ENCODE measurements at places on chromosomes 16 and 17.

GRCh38 chr17:49076573-49077384, 55.8 kb upstream of the B4GALNT2 start:
- no peak for DNase-seq

- DNase-seq = no peak
Observed at GRCh38 chr16:7547736-7548135, 215.1 kb downstream of the RBFOX1 start.

GRCh38 chr17:82309656-82310570, 7.5 kb downstream of the CD7 start:
- DNase-seq = no peak

GRCh38 chr16:47694543-47694942, 233.4 kb downstream of the PHKB start:
- DNase-seq = no peak

GRCh38 chr17:72119873-72120641, 763 bp upstream of the SOX9 start:
- DNase-seq = no peak

DNA sequence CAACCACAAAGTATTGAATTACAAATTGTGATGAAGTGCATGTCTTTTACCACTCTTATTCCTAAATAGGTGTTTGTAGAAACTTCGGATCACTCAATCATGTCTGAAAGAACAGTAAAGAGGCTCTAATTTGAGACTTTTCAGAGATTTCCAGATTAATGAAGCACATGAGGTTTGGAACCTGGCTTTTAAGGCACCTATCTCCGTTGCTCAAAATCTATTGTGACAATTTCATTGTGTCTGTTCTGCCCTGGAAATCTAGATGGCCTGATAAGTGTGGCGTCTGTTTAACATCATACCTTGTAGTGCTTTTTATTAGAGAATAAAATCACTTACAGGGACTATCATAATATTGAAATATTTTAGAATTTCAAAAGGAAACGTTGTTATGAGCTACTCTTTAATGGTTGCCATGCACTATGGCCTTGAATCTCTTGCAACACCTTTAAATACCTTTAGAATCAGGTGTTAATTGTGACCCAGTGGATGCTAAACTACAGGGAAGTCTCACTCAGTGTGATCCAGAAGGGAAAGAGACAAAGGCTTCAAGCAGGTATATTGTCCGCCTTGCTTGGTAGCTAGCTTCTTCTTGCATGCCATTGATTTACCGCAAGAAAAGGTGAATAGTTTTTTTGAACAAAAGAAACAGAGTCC, 210.3 kb downstream of the CNTNAP4 start:
- no peak for DNase-seq

DNA sequence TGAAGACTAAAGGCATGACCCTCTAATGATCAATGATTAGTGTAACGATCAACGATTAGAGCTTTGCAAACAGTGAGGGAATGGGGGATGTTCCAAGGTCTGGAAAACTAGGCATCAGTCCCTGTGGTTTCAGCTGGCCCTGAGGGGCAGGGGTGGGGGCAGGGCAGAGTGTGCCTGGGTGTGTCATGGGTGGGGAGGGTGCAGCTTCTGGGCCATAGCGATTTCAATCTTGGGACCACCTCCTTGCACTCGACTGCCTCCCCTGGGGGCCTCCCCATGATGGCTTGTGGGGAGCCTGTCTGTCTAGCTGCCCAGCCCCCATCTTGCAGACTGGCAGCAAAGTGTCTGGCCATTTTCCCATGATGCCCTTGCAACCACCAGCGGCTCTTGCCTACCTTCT, 8.4 kb downstream of the TAC4 start:
- no peak for DNase-seq

DNA sequence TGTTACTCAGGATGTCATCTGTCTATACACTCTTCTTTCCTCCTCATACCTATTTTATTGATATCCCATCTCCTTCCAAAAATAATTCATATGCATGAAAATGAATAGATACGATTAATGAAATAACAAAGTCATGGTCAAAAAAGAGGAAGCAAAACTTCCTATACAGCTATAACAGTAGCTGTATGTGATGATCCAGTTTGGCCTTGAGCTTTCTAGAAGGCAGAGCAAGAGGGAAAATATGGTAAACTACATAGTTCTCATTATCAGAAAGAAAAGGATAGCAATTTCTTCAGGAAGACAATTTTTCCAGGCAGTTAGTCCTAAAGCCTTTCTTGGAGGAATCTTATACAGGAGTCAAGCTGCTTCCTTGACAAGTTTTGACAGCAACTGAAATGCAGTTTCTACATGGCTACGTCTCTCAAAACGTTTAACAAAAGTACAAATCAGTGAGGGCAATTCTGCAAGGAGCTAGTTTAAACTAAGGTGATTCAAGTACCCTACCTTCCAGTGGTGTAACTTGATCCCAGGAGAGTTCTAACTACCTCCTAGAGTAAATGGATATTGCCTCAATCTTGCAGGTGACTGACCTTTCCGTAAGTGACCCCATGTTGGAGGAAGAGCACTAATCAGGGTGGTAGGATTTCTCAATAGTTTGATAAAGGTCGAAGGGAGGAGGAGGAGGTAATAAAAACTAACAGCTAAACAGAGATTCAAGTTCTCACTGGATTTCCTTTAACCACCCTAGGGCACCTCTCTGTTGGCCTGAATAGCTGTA, 1.0 kb downstream of the SPAG5 start:
- DNase-seq = no peak

GRCh38 chr17:30134551-30134950, 17.9 kb downstream of the NSRP1 start:
- no peak for DNase-seq

DNA sequence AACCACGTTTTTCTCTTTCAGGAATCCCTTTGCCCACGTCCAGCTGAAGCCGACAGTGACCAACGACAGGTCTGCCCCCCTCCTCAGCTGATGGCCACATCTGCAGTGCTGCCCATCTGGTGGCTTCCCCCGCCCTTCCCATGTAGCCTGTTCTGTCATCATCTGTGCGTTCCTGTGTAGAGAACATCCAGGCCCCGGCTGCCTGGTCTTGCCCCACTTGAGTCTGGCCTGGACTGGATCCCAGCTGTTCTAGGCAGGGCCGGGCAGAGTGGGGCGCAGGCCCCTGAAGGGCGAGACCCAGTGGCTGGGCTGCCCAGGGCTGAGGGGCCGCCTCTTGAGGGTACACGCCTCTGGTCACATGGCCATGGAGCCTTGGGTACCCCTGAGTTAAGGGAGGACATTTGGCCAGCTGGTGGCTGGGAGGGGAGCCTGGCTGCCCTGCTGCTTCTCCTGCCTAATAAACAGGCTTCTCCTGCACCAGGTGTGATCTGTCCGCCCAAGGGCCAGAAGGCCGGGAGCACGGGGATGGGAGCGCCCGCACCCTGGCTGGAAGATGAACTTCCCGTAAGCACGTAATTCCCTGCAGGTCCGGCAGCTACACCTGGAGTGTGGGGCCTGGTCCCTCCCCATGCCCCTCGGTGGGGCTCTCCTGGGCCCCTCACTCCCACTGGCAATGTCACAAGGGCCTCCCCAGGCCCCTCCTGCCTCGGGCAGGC, 49.4 kb upstream of the PVALEF start:
- no peak for DNase-seq

All from NCI-H1048 (cell line).